ENCODE measurements at places on chromosomes 6 and 20. TPM values are rescaled to one million over a fixed set of nuclear protein-coding genes. Genes with fewer than 3 reads are reported as not detected.

LIN28B gene
- not detected for total RNA-seq

ETV7 gene
- total RNA-seq = 0.09 TPM

ULBP1 gene
- 1.7 TPM for total RNA-seq

PLCB1 gene
- total RNA-seq = 46.5 TPM

RGL2 gene
- total RNA-seq = 27.9 TPM

CLVS2 gene
- total RNA-seq = not detected

BMP6 gene
- total RNA-seq = 1.3 TPM

ZNF311 gene
- 1.3 TPM for total RNA-seq

RNF182 gene
- 2.9 TPM for total RNA-seq

AFG1L gene
- total RNA-seq = 6.0 TPM

GSS gene
- total RNA-seq = 47.8 TPM

WFDC12 gene
- total RNA-seq = not detected

CST4 gene
- not detected for total RNA-seq

PI3 gene
- total RNA-seq = not detected

TTLL9 gene
- total RNA-seq = 0.41 TPM

HMGCLL1 gene
- not detected for total RNA-seq

TNF gene
- not detected for total RNA-seq

SCAF8 gene
- 47.6 TPM for total RNA-seq

EYA2 gene
- 1.6 TPM for total RNA-seq

FGD2 gene
- not detected for total RNA-seq

NDUFAF4 gene
- total RNA-seq = 19.3 TPM

DNAH8 gene
- 0.08 TPM for total RNA-seq

EYA4 gene
- total RNA-seq = 5.7 TPM

ADGRF5 gene
- 15.9 TPM for total RNA-seq

FAM83B gene
- 0.09 TPM for total RNA-seq

PSORS1C1 gene
- total RNA-seq = 7.0 TPM
